ENCODE measurements at places on chromosomes 6 and 20.

DNA sequence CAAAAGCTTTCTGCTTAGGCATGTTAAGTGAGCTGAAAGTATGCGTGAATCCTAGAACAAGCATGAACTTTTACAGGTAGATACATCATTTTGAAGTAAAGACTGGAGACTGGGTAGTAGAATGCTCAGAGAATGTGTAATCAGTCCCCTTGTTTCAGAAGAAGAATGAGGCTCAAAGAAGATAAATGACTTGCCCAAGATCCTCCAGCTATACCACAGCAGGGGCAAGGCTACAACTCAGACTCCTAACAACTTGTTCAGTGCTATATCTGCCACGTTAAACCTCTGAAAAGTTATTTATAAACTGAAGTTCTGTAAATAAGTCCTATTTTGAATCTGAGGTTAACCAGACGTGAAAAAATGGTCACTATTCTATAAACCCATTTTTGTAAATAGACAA lies 2.9 kb downstream of the RIPOR2 start:
- no peak for DNase-seq

- DNase-seq = no peak
Observed at GRCh38 chr20:22974354-22974753, 60.8 kb upstream of the SSTR4 start.

DNA sequence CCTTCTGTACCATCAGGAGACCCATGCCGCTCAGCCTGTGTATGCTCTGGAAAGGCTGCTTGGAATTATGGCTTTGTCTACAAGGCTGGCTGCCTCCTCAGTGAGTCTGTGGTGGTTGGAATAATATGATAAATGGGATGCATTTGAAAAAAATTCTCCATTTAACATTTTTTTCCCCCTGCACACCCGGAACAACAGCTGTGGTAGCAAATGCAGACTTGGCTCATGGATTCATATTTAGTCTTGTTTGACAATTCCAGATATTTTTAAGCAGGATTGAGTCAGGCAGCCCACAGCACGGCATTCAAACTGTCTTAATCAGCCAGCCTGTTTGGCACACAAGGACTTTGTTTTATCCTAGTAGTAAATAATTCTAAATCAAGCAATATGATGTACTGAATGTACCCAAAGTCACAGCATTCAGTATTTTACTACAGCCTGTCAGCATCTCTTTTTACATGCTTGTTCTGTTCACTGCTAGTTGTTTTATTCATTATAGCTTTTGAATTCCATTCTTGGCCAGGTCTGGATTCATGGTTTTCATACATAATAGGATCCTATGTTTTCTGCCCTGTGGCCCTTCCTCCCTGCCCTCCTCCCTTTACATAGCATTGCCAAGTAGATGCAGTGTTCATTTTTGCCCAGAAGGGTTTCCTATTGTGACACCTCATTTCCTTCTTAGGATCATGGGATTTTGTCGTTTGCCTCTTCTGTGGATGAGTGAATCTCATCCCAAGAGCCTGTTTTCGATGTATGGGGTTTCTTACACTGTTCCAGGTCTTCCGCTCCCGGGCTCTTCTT lies 68.1 kb downstream of the LRRC1 start:
- no peak for DNase-seq

GRCh38 chr20:45114465-45115385 lies at the start of gene WFDC5:
TSS of gene WFDC5 (minus strand) at chr20:45115174. CDS start at chr20:45115083, 91 bp downstream.
- no peak for DNase-seq

GRCh38 chr6:24481449-24481848 lies 7.9 kb downstream of the GPLD1 start:
- DNase-seq = no peak

GRCh38 chr20:22455259-22455658 lies 129.1 kb downstream of the FOXA2 start:
- no peak for DNase-seq

GRCh38 chr6:160192840-160193239 lies 65.8 kb downstream of the SLC22A2 start:
- DNase-seq = no peak

DNA sequence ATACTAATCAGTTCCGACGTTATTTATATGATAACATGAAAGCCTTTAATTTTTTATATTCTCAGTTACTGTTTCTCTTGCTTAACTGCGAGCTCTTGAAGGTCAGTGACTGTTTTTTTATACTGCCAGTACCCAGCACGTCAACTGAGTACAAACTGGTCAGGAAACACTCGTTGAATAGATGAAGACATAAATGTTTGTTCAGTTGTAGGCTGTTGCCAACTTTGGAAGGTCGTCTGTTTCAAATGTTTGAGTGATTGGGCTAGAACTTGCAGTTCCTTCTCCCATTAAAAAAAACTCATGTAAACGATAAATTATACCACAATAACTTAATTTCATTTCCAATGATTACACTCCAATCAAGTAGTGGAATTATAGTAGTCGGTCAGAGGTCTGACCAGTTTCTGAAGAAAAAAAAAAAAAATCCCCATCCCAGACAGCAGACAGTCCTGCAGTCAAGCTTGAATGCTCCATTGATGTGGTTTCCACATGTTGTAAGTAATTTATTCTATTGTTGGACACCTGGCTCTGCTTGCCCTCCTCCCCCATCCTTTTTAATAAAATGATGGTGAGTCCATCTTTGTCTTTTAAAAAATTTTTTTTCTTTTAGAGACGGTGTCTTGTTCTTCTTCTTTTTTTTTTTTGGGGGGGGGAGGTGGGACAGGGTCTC lies 81.1 kb downstream of the SASH1 start:
- DNase-seq = no peak

DNA sequence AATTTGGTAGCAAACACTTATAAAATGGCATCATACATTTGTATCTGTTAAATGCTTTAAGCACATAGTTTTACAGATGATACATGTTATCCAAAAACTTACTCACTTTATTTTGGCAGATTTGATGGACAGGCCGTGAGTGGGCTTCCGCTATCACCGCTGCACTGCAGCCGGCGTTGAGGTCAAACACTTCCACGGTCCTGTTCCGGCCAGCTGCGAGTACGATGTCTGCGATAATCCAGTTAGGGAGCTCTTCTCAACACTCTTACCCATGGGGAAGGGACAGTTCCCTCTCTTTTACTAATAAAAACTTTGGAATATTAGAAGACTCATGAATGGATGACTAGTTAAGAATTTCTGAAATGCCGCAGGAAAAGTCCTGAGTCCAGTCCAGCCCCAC lies 69.0 kb downstream of the WDR27 start:
- DNase-seq = no peak

DNA sequence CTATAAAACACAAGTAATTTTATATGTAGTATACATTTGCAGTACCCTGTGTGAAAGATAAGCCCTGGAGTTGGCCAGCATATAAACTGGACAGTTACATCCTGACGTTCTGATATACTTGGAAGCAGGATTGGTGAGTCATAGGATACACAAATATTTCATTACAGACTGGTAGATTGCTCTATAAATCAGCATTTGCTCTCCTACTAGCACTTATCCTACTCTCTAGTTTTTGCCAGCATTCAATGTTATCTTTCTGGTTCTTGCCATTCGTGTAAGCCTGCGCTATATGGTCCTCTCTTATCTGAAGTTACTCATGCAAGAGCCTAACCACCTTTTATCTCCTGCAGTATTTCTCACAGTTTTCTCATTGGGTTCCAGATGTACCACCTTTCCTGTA lies 680.2 kb upstream of the MMS22L start:
- no peak for DNase-seq

GRCh38 chr6:119259027-119259426 lies 90.5 kb downstream of the MAN1A1 start:
- no peak for DNase-seq

GRCh38 chr20:17845701-17846475 lies 122.7 kb downstream of the SNX5 start:
- no peak for DNase-seq

GRCh38 chr6:15090145-15090579 lies 155.7 kb upstream of the JARID2 start:
- DNase-seq = no peak

DNA sequence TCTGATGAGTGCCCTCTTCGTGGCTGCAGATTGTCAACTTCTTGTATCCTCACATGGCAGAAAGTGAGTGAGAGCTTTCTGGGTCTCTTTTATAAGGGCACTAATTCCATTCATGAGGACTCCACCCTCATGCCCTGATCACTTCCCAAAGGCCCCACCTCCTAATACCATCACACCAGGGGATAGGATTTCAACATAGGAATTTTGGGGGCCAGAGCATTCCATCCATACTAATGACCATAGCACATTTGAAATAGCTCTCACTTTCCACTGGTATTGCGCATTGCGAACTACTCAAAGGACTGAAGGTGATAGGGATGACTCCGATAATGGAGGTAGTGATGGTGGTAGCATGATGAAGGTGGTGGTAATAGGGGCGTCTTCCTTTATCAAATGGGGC lies 324.3 kb downstream of the PRL start:
- no peak for DNase-seq

DNA sequence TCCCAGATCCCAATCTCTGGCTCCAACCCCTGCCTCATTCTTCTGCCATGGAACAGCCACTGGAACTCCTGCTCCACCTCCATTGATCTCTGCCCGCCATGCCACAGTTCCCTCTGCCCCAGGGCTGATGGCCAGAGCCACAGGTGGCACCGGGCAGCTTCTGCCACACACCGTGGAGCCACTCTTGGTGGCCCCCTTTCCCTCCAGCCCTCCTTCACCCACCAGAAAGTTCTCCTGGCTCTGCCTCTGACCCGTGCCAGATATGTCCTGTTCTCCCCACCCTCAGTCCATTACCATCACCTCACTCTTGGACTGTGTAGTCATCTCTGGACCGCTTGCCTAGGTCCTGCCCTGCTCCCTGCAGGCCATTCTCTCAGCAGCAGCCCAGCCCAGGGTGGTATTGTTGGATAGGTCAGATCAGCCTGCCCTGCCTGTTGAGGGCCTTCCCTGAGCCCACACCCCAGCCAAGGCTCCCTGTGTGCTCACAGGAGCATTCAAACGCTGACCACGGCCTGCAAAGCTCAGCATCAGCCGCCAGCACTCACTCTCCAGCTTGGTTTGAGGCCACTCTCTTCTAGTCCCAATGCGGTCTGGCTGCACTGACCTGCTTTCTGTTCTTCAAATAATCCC lies 16.8 kb upstream of the SYNDIG1 start:
- no peak for DNase-seq

DNA sequence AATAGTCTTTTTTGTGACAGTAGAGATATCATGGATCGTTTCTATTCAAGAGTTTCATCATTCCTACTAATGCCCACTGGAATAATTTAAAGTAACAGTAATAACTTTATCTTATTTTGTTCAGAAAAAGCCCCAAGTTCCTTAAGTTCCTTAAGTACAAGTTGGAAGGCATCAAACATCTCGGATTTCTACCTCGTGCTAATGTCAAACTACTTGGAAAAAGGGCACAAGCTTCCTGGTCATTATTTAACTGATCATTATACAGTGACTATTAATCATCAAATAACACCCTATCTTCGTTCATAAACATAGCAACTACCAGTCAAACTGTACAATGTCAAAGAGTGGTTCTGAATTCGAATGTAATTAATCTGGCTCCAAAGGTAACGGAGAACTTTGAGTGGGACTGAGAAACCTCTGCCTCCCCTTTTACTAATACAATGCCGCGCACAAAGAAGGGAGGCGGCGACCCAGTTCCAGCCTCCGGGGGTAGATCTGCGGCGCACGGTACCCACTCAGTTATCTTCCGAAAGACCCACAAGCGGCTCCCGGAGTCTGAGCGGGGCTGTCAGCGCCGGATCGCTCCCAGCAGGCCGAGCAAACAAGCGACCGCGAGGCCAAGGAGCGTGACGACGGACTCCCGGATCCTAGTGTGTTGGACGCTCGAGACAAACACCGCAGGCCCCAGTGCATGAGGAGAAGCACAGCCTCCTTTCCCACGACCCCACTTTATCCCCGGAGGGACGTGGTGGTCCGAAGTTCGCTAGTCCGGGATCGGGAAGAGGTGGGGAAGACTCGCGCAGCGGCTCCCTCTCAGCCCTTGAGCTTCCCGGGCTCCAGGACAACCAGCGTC lies 716 bp downstream of the SHPRH start:
- DNase-seq = peak; percentile 0

DNA sequence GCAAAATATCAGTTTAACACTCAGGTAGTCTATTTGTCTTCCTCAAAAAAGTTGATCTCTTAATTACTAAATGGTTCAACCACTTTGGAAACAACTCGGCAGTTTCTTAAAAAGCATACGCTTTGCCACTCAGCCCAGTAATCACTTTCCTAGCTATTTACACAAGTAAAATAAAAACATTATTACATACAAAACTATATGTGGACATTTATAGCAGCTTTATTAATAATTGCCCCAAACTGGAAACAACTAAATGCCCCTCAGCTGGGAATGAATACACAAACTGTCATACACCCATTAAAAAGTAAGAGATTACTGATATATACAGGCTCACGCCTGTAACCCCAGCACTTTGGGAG lies 7.4 kb downstream of the EEF1A1 start:
- DNase-seq = no peak
